ENCODE measurements at places on chromosomes 11 and 22. TPM values are rescaled to one million over a fixed set of nuclear protein-coding genes. Genes with fewer than 3 reads are reported as not detected.

The KDM4D gene
- total RNA-seq, result 4.4 TPM

DNA sequence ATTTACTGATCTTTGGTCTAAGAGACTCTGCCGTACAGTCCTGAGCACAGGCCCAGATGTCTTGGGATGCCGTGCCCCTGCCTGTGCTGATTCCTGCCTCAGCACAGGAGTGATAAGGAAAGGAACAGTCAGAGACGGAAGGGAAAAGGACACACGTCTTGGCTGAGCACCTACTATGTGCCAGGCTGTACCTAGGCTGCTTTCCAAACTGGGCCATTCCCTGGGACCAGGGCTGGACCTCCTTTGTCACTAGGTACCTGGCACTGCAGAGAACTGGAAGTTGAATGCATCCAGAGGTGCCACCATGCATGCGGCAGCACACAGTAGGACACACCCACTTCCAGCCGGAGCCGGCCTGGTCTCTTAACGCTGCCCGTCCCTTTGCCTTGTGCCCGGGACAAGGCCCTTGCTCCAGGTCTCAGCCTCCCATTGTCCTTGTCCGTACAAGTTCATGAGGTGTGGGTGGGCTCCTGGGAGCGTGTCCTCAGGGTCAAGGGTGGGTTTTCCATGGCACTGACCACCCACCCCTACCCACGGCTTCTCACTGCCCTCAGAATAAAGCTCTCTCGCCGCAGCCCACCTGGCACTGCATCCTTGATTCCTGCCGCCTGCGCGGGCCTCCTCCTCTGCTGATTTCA lies 1.1 kb upstream of the SSTR3 start:
- DNase-seq, result no peak

The CAPN5 gene
- 2.7 TPM for total RNA-seq

The SLCO2B1 gene
- 0.51 TPM for total RNA-seq

The CD3G gene
- total RNA-seq, result not detected

- DNase-seq, result no peak
Observed at GRCh38 chr22:21634844-21635243, 2.3 kb downstream of the CCDC116 start.

- no peak for DNase-seq
Observed at GRCh38 chr11:44466531-44467205, 98.8 kb upstream of the CD82 start.
